ENCODE measurements at places on chromosomes 2 and 18.

DNA sequence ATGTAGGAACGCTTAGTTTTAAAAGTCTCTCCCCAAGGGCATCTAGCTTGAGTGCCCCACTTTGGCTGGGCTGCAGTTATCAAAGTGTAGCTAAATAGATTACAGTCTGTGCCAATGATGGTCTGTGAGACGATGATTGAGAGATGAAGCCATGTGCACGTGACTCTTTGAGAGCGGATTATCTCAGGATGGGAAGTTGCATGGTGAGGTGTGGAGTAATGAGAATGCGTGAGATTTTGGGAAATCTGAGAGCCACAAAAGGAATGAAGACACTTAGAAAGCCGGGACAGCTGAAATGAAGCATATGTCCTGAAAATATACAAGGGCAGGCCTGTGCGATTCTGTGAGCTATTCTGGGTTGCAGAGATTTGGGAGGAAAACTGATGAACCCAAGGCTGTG lies 370.0 kb downstream of the TGIF1 start:
- no peak for DNase-seq

- DNase-seq, result peak; percentile 34
These were observed 41.6 kb downstream of the PKDCC start for GRCh38 chr2:42089340-42089925.

GRCh38 chr2:47890711-47891368 lies 15.5 kb downstream of the FBXO11 start:
- no peak for DNase-seq

DNA sequence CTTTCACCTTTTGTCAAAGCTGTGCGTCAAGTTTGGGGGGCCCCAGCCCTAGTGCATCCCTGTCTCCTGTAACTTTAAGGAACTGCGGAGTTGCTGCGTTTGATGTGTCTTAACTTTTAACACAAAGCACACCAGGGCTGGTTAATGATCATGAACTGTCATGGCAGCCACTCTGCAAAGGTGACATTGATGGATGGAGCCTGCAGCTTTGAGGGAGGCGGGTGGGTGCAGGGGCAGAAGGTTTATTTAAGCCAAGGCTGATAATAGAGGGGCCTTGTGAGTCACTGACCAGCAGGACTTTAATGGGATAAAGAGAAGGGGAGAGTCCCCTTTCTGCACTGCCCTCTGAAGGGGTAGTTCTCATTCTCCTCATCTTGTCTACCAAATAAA lies 190.2 kb upstream of the GATA6 start:
- no peak for DNase-seq

DNA sequence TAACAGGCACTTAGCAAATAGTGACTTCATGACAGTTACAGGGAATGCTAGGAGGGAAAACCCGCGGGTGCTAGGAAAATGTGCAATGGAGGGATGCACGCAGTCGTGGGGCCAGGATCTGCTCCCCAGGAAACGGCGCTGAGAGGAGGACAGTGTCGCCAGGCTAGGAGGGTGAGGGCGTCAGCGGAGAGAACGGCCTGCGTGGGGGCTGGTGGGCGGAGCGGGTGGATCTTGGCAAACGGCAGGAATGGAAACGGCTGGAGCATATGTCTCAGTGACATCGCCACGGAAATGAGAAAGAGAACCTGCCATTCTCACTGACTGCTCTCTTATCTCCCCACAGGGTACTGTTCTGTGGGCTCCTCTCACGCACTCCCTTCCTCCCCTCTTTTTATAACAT lies 478.5 kb upstream of the ID2 start:
- no peak for DNase-seq

DNA sequence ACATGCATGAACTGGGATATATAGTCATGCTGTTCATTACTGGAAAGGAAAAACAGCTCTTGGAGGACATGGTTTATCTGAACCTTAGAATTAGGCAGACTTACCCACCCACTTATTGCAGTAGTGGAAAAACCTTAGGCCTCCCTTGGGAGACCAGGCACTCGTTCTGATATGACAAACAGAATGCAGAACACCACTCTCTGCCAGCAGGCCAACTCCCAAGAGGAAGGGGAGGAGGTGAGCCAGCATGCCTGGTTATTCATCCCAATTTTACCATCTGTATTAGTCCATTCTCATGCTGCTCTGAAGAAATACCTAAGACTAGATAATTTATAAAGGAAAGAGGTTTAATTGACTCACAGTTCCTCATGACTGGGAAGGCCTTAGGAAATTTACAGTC lies 17.5 kb downstream of the C18orf63 start:
- no peak for DNase-seq

DNA sequence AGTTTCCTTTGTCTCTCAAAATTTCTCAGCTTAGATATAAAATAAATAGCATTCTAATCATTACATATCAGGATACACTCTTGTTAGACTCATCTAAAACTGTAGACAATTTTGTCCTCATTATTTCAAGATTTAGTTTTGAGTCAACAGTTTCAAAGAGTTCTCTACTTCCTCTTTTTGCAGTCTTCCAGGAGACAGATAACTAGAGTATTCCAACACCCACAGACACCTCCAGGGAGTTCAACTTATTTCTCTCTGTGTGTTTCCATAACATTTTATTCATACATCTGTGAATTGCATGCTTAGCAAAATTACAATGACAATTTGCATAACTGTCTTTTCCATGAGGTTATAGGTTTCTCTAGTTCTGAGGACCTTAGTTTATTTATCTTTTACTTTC lies 166.6 kb upstream of the HNMT start:
- no peak for DNase-seq

DNA sequence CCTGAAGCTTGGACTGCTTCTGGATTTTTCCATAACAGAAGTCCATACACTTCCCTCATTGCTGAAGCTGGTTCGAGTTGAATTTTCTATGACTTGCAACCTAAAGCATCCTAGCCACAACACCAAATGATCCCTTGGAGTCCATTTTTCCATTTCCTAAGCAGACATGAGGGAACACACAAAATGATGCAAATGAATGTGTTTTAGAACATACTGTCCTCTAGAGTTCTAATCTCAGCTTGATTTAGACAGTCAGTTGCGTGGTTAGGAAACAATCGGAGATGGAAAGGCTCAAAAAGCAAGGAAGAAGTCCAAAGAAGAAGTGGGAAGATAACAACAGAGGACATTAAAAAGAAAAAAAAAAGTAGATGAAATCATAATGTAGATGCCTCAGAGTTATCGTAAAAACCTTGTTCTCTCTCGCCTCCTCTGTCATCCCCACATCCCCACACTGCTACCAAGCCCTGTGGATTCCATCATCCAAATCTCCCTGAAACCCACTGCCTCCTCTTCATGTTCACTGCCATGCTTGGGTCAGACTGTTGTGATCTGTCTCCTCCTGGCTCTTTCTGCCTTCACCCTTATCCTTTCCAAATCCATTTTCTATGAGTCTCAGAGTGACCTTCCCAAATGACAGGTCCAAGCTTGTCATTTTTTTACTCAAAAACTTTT lies 58.4 kb downstream of the TMEM247 start:
- no peak for DNase-seq

All from NCI-H345 (cell line).